Hindlimb muscle (tissue), 1 donor: ENCODE measurements at places on chromosomes 5 and 9. TPM values are rescaled to one million over a fixed set of nuclear protein-coding genes. Genes with fewer than 3 reads are reported as not detected.

- DNase-seq: no peak
Observed at GRCh38 chr9:88429595-88430430, 41.6 kb downstream of the SPIN1 start.

DNA sequence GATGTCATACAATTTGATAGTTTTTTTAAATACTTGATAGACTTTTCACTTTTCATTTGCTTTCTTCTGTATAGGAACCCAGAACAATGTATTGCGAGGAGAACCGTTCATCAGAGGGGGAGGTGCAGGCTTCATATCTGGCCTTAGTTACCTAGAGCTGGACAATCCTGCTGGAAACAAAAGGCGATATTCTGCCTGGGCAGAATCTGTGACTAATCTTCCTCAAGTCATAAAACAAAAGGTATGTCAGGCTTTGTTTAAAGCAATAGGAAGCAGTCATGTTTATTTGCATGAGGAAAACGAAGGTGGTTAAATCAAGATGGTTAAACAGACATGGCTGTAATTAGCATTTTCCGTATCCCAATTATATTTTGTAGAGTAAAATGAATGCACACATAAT lies 46.0 kb downstream of the C7 start:
- DNase-seq: no peak

DNA sequence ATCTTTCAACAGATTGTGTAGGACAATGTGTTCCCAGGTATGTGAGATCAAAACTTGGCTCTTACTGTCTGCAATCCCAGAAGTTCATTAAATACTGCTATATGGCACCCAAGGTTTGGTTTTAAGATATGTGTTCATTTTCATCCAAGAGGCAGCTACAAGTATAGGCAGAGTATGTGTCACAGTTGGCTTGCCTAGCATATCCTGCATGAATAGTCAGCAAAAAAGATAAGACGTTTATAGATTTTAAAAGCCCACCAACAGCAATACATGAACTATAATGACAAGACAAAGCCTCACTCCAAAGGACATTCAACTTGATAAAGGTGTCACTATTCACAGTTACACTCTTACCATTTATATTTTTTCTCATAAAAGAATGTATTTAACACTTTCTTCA lies 99.1 kb downstream of the BNC2 start:
- no peak for DNase-seq

GRCh38 chr5:34053133-34053532 lies 10.1 kb upstream of the C1QTNF3 start:
- peak; percentile 51 for DNase-seq

- no peak for DNase-seq
Observed at GRCh38 chr5:88670461-88670860, 212.5 kb downstream of the MEF2C start.

DNA sequence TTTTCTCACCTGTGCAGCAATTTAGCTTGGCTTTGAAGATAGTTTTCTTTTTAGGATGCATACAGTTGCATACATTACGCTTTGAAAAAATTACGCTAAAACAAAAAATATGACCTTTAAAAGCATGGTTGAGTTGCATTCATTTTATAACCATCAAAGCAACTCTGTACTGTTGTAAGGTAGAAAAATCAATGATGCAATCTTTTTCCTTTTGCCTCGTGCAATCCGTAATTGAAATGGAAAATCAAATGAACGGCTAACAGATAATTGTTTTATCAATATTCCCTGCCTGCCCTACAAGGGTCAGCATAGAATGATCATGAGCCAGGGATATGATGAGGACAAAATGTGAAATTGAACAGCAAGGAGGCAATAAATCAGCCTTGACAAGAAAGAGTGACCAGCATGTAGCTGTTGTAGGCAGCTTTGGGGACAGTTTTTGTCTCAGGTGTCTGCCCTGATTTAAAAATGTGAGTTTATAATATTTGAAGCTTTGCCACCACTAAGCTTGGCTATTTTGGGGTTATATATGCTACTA lies 98.2 kb downstream of the PBX3 start:
- no peak for DNase-seq

DNA sequence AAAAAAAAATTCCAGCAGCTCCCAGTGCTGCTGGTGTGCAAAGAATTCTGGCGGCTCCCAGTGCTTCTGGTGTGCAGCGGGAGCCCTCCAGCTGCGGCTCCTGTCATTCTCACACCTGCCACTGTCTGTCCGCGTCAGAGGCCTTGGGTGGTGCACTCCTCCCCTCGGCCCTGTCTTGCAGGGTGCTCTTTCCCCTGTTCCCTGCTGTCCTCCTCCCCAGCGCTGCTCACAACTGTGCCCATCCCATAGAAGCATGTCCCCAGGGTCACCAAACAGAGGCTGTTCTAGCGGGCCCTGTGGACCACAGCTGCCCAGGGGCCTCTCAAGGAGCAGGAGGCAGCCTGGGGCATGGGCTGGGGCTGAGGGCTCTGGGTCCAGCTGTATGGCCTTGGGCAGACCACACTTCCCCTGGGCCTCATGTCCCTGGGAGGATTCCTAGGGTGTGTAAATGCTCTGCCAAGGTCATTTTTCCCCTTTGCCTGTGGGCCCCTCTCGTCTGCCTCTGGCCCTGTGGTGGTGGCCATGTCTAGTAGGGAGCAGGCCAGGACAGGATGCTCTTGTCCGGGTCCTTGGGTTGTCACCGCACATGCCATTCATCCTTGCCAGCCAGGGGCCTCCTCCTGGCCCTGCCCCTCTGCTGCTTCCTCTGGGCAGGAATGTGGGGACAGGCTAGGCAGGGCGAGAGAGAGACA lies 68.2 kb downstream of the PHF2 start:
- DNase-seq: peak; percentile 17

DNA sequence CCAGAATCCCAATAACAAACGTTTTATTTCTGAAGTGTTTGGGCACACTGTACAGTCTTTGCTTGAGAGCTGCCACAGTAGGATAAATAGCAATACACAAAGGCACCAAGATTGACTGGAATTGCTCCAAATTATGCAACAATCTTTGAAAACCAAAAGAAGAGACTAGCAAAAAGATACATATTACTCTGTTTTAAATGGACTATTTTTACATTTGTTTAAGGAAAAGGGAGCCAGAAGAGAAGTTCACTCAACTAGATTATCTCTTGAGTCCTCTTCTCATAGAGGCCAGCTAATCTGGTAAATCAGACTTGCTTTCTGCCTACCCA lies 385.0 kb upstream of the SLC30A5 start:
- no peak for DNase-seq

GRCh38 chr5:72550595-72550994 lies 43.4 kb upstream of the ZNF366 start:
- DNase-seq: no peak

- DNase-seq: peak; percentile 76
Observed at GRCh38 chr9:93094658-93095204, 1.3 kb upstream of the CARD19 start.

GRCh38 chr5:72552041-72552557 lies 44.9 kb upstream of the ZNF366 start:
- DNase-seq: no peak

GRCh38 chr5:17314907-17315471 lies 97.6 kb downstream of the BASP1 start:
- no peak for DNase-seq

DNA sequence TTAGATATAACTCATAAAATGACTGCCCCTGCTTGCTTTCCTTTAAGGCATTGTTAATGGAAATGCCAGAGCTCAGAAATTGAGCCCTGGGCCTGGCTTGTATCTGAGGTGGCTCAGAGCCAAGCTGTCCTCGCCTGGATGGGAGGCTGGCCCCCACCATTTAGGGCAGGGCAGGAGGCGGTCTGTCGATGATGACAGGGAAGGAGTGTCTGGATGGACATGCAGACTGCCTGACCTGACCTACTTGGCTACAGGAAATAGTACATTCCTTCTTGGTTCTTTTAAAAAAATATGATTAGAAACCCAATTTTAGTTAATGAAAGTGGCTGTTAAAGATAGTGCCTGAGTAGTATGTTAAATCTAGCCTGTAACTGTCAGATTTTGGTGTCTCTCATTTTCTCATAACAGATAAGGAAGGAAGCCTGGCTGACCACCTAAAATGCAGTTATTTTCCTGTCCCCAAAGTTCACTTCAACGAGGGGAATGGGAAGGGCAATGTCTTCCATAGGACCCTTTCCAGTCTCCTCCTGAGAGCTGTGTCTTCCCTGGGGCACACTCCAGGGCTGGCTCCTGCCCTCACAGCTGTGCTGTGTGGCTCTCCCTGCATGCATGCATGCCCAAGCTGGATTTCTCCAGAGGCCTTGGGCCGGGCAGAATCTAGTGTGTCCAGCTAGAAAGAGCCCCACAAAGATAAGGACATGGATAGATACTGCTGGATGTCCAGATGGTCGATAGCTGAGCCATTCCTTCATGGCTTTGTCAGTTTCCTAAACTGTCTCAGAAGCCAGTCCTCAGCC lies 42.3 kb downstream of the MACROH2A1 start:
- DNase-seq: no peak

DNA sequence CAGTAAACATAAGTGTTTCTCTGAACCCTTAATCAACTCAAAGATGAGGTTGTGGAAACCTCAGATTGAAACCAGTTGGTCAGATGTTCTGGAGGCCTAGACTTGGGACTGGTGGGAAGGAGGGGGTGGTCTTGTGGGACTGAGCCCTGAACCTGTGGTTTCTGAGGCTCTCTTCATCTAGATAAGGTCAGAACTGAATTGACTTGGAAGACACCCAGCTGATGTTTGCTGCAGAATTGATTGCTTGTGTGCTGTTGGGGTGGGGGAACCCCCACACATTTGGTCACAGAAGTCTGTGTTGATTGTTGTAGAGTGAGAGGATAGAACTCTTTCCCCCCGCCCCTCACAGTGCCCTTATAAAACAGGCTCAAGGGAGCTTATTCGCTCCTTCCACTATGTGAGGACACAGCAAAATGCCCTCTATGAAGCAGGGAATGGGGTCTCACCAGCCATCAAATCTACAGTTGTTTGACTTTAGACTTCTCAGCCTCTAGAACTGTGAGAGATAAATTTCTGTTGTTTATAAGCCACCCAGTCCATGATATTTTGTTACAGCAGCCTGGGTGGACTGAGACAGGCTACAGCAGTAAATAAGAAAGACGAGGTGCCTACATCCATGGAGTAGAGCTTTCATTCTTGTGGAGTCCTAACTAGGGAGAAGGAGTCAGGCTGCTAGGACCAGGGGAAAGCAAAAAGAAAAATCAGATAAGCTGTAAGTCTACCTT lies 25.7 kb upstream of the UGCG start:
- no peak for DNase-seq

DNA sequence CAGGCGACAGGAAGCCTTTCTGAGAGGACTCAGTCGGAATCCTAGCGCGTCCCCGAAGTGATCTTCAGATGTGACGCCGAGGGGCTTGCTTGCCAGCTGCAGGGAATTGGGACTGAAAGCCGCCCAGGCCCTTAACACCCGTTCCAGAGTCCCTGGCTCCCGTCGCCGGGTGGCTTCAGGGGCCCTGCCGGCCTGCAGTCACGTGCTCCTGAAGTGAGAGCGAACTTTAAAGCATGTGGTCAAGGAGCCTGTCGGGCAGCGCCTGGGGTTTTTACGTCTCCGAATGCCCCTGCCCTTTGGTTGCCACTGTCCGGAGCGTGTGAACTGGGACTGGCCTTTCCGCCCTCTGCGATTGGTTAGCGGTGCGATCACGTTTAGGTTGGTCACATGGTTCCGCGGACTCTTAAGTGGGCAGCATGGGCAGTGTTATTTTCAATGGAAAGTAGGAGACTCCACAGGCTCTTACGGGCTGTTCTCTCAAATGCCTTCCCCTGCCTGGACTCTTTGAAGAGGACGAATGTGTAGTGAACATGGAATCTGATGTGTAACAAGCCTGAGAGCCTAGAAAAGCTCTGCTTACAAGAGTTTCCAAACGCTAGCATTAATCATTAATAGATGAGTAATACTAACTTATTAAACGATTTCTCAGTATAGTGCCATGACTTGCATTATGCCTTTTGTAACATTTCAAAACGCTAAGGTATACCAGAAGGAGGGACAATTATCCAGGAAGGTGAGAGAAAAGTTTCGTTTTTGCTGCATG lies 1.9 kb downstream of the VLDLR start:
- peak; percentile 46 for DNase-seq

- no peak for DNase-seq
Observed at GRCh38 chr5:150514708-150515211, 6.8 kb downstream of the NDST1 start.

DNA sequence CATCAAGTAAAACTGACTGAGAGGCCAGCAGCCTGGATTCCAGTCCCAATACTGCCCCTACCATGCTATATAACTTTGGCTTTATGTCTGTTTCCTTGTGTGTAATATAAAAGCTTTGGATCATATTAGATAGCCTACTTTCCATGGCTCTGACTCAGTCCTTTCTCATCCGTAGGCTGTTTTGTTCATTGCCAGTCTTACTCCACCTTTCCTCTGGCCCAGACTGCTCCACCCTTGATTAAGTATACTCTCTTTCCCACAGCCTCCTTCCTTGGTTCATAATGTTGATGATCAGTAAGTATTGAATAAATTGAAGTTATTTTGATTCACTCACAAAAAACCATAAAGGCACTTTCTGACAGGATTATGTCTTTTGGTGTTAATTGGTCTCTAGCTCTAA lies 1.5 kb upstream of the MRPS30 start:
- DNase-seq: no peak

DNA sequence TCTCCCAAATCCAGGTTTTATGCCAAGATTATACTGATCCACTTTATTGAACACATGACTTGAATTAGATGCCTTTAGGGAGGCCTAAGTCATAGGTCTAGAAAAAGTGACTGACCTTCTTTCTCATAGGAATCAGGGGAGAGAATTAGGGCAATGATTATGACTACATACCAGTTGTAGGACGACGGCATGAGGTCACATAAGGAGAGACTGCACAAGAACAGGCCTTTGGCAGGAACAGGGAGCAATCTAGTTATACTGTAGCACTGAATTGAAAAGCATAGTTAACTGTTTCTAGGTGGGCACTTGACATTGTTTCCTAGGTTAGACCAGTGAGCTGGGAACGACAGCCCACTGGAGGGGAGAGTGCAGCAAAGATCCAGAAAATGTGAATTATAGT lies 22.7 kb downstream of the CREBRF start:
- no peak for DNase-seq

DNA sequence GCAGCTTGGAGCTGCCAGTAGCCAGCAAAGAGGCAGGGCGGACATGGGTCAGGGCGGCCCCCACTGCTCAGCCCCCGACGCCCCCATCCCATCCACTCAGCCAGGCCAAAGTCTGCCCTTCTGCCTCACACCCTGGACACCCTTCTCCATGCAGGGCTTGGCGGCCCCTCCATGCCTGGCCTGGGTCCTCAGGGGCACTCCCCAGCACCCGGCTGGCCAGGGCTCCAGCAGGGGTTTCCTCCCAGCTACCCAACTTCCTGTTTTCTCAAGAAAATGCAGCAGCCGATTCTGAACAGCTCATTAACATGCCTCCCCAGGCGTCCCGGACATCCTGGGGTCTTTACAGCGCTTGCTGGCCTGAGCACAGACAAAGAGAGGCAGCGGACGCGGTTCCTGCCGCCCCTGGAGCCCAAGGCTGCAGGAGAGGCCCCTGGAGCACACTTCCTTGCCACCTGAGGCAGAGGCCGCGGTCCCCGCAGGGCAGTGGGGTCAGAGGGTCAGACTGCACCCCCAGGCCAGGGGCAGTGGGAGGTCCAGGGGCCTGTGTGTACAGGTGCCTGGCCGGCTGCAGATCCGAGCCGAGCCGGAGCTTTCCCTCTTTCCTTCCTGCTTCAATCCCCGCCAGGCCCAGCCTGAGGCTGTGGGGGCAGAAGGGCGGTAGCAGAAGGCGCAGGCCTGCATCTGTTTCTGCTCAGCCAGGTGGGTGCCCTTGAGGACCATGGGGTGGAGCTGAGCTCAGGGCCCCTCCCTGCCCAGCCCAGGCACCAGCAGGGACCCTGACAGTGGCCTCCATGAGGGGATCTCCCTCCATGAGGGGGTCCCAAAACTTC lies 18.7 kb upstream of the NRARP start:
- DNase-seq: no peak

The MLANA gene
- 1.4 TPM for polyA plus RNA-seq

The PNPLA7 gene
- polyA plus RNA-seq: 4.5 TPM

The TAF11L4 gene
- polyA plus RNA-seq: not detected

The ARSI gene
- polyA plus RNA-seq: 8.2 TPM

The STPG3 gene
- polyA plus RNA-seq: not detected

The TMEM215 gene
- polyA plus RNA-seq: 1.4 TPM
